Fibroblast of lung (primary cell): ENCODE measurements at places on chromosomes 16 and 17. TPM values are rescaled to one million over a fixed set of nuclear protein-coding genes. Genes with fewer than 3 reads are reported as not detected.
A peak's percentile ranks its signal among the peaks of the same experiment; 100 is the strongest.

The TNFSF13 gene
- total RNA-seq, result 1.5 and 2.0 TPM in 2 replicates

The KRTAP9-2 gene
- not detected in 2 replicates for total RNA-seq

The ZNF19 gene
- 3.3 and 3.9 TPM in 2 replicates for total RNA-seq

The CLEC18C gene
- total RNA-seq, result under 0.01 and 0.17 TPM in 2 replicates

GRCh38 chr17:42743595-42744282 is 1.1 kb downstream of the EZH1 start:
- DNase-seq, result no peak
- H3K36me3 ChIP-seq, result no peaks in the 10 kb centered on the region
- peak overlapping the region; percentile 84 for H3K4me3 ChIP-seq
- peaks cover 3% of the 10 kb centered on the region for H3K4me1 ChIP-seq

- no peak overlapping the region for H3K4me3 ChIP-seq
- H3K27me3 ChIP-seq, result peaks cover 4% of the 10 kb centered on the region
- H3K27ac ChIP-seq, result no peak overlapping the region
- peak; percentile 9 for DNase-seq
These were observed 2.7 kb upstream of the CES1 start for GRCh38 chr16:55835581-55835980.

- no peak overlapping the region for H3K27ac ChIP-seq
- no peaks in the 10 kb centered on the region for H3K4me1 ChIP-seq
- H3K27me3 ChIP-seq, result no peaks in the 10 kb centered on the region
- H3K36me3 ChIP-seq, result no peaks in the 10 kb centered on the region
- H3K4me3 ChIP-seq, result no peak overlapping the region
These were observed 353.4 kb downstream of the NPIPA8 start for GRCh38 chr16:17983114-17983513.

- no peak overlapping the region for H3K27ac ChIP-seq
- no peaks in the 10 kb centered on the region for H3K27me3 ChIP-seq
- H3K4me1 ChIP-seq, result no peaks in the 10 kb centered on the region
- H3K4me3 ChIP-seq, result no peak overlapping the region
These were observed 53.3 kb downstream of the CES1 start for GRCh38 chr16:55779402-55780094.

DNA sequence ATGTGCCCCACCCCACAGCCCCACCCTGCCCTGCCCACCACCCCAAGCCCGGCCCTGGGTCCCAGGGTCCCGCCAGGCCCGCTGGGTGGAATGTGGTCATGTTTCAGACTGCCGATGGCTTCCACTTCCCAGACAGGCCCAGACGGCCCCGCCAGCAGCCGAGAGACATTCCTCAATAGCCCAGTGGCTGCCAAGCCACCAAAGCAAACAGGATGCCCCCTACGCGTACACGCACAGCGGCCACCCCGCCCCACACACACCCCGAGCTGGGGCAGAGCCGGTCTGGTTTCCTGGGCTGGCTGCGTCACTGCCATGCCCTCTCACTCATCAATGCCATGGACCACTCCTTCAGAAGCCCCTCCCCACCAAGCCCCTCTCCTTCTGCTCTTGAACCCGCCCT is 1.2 kb upstream of the KRT17 start:
- H3K27me3 ChIP-seq, result peaks cover 5% of the 10 kb centered on the region
- no peak for DNase-seq
- no peaks in the 10 kb centered on the region for H3K36me3 ChIP-seq
- H3K4me1 ChIP-seq, result no peaks in the 10 kb centered on the region
- no peak overlapping the region for H3K27ac ChIP-seq

DNA sequence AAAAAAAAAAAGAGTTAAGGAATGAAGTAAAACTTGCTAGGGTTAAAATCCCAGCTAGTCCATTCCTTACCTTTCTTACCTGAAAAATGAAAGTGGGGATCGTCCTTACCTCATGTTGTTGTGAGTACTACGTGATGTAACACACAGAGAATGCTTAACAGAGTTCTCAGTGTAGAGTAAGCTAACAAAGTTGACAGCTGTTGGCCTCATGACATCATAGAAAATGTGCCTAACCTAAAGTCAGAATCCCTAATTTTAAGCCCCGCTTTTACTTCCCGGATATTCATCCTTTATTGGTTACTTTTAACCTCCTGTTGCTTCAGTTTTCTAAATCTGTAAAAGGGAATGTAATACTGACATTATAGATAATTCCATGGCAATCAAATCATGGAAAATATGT is 505.8 kb upstream of the HSBP1 start:
- no peaks in the 10 kb centered on the region for H3K36me3 ChIP-seq
- H3K4me3 ChIP-seq, result no peak overlapping the region
- no peaks in the 10 kb centered on the region for H3K27me3 ChIP-seq
- DNase-seq, result peak; percentile 8
- H3K27ac ChIP-seq, result no peak overlapping the region
- peaks cover 3% of the 10 kb centered on the region for H3K4me1 ChIP-seq
